ENCODE measurements at places on chromosomes 2 and 18.

- no peak for DNase-seq
Measured at GRCh38 chr2:196361606-196362326, 190.4 kb upstream of the STK17B start.

DNA sequence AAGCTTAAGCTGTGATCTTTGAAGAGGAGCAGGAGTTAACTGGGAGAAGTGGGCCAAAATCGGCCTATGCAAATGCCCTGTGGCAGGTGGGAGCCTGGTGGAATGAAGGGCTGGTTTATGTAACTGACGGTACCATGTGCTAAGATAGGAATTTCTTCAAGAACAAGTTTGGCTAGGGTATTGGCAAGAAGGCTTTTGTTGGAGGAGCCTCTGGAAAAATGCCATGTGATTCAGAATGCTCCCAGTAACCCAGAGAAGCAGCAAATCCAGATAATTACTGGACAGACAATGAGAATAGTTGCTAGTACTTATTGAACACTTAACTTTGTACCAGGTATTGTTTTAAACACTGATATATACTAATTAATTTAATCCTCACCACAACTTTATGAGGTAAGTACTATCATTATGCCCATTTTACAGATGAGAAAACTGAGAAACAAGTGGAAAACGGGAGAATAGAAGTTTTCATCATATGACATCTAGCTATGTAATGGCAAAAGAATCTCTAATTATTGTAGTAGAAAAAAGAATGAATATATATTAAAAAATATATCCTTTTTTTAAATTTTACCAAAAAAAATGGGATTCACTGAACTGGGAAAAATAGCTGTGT lies 9.1 kb upstream of the FAM124B start:
- no peak for DNase-seq

DNA sequence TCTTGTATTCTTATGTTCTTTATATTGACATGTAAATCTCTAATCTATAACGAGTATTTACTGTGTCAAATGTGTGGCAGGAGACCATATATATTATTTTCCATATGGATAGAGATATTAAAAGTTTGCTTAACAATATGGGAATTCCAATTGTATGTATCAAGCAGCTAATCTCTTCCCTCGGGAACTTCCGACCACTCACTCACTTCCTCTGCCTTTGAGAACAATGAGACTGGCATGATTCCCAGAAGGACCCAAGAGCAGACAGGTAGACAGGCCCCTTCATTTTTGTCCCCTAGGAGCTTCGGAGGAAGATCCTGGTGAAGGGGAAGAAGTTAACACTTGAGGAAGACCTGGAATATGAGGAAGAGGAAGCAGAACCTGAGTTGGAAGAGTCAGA lies 24.1 kb downstream of the PLCD4 start:
- DNase-seq: no peak

DNA sequence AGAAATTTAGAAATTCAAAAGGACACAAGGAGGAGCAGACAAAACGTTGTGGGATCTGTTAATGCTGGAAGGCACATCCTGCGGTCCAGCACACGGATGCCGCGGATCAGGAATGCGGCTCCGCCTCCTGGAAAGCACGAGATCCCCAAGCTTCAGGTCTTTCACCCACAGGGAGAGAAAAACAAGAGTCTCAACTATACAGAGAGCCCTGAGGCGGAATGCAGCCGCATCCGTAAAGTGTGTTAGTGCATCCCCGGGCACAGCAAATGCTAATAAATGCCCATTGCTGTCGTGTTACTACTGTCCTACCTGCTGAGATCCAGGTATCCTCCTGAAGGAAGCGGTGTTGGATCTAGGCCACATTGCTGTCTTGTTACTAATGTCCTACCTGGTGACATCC lies 303.9 kb downstream of the EIPR1 start:
- DNase-seq: no peak

DNA sequence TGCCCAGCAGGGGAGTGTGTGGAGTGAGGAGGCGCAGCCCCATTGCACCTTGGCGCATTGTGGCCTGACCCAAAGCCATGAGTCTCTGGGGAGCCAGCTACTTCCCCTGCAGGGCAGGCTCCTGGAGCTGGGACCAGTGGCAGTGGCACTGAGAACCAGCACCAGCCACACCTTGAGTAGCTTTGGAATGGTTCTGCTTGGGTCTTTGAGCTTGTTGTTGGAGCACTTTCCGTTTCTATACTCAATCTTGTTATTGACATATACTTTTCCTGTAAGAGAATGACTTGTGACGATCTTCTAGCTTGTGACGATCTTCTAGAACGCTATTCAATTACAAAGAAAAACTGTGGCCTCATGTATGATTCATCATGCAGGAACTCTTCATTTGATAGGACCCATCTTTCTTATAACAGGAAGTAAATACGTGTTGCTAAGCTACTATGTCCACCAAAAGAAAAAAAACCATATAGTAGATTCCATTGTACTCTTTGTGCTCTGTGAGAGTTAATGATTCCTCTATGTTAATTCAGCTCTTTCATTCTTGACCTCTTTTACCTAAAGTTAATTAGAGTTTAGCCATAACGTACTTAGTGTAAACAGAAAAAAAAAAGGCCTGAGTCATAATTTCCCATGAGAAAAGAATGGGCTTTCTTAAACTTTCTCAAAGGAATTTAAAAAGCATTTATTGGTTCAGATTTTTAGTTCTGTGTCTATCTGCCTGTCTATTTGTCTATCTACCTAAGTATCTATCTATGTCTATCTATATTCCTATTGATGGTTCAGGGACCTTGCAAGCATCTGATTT lies 113.1 kb downstream of the GATA6 start:
- no peak for DNase-seq

GRCh38 chr18:78406743-78407465 lies 572.7 kb upstream of the SALL3 start:
- no peak for DNase-seq

DNA sequence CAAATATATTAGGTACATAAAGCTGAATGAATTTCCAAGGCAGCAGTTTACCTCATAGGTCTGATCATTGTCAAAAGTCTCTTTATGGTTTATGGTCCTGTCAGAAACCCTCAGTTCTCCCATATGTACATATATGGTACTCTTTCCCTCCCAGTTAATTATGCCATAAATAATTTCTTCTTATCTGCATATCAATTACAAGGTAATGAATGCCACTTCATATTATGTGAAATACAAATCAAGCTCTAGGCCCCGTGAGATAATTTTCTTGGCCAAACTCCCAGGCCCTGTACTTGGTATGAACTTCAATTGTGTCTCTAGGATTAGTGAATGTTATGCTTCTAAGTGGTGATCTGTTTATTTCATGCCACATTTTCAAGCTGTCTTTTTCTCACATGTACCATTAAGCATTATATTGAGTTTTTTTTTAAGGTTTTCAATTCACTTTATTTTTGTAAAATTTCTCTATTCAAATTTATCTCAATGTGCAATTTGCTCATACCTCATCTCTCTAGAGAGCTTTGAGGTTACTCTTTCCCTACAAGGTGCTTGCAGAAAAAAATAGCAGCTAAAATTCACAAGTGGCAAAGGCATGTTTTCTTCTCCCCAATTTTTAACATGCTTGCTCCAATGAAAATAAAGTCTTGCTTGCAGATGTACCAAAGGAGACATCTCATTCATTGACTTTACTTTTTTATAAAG lies 430.6 kb upstream of the VRK2 start:
- DNase-seq: no peak

DNA sequence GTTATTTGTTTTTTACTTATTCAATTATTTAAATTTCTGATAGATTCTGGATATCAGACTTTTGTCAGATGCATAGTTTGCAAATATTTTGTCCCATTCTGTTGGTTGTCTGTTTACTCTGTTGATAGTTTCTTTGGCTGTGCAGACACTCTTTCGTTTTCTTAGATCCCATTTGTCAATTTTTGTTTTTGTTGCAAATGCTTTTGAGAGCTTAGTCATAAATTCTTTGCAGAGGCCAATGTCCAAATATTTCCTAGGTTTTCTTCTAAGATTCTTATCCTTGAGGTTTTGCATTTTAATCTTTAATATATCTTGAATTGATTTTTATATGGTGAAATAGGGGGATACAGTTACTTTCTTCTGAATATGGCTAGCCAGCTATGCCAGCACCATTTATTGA lies 112.7 kb upstream of the SESTD1 start:
- no peak for DNase-seq

GRCh38 chr18:21163647-21164547 lies 52.3 kb upstream of the ROCK1 start:
- DNase-seq: no peak

DNA sequence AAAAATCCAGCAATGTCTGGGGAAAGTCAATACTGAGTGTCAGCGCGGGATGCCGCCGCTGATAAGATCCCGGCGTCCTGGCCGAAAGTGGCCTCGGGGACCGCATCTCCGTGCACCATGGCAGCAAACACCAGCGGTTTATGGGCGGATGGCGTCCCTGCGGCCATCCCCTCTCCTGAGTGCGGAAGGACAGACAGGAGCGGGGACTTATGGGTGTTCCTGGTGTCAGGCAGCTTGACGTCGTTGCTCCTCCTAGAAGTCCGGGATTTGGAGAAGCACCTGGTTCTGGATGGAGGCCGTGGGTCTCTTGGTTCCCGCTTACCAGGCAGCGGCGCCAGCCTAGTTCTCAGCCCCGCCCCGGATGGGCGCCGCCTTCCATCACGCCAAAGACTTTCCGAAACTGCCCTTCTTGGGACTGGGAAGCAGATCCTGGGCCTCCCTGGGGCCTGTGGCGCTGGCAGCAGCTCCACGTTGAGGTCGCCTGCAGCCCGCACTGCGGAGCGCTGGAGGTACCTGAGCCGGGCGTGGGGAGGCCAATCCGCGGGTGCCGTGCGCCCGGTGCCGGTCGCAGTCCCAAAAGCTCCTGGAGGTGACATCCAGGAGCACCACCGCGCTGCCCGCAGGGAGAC lies 119.1 kb downstream of the CCDC74A start:
- DNase-seq: no peak

DNA sequence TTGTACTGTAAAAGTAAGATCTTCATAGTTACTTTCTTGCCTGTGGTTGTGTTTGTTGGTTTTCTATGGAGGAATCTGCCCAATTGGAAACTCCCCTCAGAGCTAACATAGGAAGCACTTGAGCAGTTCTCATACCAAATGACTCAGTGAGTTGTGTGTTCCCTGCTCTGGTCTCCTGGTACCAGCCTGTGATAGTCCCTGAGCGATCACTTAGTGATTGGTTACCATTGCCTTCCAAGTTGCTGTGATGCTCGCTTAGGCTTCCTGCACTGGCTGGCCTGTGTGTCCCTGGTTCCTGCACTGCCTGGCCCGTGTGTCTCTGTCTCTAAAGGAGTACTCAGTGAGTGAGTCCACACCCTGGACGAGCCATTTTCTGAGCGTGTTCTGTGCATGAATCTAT lies 133.0 kb downstream of the MAP4K4 start:
- DNase-seq: no peak

- no peak for DNase-seq
Measured at GRCh38 chr2:105378276-105378840, 20.5 kb downstream of the FHL2 start.

DNA sequence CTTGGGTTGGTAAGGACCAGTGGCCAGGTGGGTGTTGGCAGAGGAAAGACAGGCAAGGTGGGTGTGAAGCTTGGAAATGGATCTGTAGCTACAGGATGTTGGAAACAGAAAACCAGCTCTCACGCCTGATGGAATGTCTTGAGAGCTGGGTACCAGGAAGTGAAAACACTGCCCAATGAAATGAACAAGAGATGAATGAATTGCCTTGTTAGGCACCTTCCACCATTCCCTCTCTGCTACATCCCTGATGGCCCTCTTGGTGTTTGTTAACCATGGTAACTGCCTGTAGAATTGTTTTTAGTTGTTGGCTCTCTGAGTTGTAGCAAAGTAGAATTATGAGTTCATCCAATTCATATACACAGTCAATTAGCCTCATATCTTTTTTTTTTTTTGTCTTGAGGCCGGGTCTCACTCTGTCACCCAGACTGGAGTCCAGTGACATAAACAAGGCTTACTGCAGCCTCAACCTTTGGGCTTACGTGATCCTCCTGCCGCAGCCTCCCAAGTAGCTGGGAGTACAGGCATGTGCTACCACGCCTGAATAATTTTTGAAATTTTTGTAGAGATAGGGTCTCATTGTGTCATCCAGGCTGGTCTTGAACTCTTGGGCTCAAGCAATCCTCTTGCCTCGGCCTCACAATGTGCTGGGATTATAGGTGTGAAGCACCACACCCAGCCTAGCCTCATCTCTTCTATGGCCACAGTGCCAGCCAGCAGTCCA lies 9.5 kb downstream of the KCMF1 start:
- no peak for DNase-seq

- DNase-seq: no peak
Measured at GRCh38 chr2:186551323-186552050, 38.4 kb upstream of the ITGAV start.

GRCh38 chr2:74632209-74632938 lies 15.8 kb downstream of the M1AP start:
- no peak for DNase-seq

- no peak for DNase-seq
Measured at GRCh38 chr2:119775102-119775501, 15.4 kb downstream of the PTPN4 start.

- DNase-seq: no peak
Measured at GRCh38 chr2:36355890-36356297, 316 bp downstream of the CRIM1 start.

DNA sequence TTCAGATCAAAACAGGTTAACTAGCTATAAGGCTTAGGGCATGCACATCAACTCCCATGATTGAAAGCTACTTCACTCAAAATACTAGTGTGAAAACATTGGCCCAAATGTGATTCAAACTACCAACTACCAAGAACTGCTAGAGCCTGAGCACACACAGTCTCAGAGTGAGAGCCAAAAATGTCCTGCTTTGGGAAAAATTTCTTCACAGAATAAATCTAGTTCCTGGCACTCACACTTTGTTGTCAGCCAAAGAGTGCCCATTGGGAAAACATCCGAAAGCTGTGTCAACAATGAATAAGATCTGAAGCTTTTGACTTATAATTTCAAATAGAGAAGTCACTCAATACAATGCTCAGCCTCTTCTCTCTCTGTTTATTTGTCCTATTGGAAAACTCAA lies 182.7 kb downstream of the LRATD1 start:
- no peak for DNase-seq

- DNase-seq: no peak
Measured at GRCh38 chr2:205580212-205580987, 101.9 kb upstream of the NRP2 start.

- no peak for DNase-seq
Measured at GRCh38 chr2:3785890-3786273, 82.5 kb downstream of the DCDC2C start.

GRCh38 chr18:2840521-2840920 lies 6.3 kb upstream of the EMILIN2 start:
- DNase-seq: no peak

DNA sequence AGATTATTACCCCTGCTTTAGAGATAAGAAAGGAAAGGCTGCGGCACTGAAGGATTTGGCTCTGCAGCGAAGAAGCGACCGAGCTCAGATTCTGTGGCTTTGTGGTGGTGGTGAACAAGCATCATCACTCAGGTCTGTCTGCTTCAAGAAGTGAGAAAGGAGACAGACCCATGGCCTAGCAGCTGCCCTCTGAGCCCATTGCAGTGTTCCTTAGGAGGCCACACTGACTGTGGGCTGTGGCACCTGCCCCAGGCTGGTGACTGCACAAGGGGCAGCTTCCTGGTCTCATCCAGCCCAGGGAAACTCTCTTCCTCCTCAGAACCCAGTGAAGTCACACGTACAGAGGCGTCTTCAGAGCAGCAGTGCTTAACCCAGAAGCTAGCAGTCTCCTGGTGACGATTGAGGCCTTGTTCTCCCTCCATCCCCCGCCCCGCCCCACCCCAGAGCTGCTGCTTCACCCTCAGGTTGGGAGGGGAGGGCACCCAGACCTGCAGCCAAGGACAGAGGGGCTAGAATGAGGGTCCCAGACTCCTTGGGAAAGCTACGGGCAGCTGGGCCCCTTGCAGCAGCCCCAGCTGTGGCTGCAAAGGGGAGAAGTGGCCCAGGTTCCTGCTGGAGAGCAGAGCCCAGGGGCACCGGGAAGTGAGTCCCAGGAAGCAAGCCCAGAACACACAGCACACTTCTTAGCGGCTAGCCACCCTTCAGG lies 22.2 kb downstream of the BIN1 start:
- DNase-seq: no peak
